HuH-7.5 (cell line): ENCODE measurements at places on chromosomes 13 and 19.

- DNase-seq, result no peak
Observed at GRCh38 chr19:41957161-41957837, 1.8 kb downstream of the RABAC1 start.

DNA sequence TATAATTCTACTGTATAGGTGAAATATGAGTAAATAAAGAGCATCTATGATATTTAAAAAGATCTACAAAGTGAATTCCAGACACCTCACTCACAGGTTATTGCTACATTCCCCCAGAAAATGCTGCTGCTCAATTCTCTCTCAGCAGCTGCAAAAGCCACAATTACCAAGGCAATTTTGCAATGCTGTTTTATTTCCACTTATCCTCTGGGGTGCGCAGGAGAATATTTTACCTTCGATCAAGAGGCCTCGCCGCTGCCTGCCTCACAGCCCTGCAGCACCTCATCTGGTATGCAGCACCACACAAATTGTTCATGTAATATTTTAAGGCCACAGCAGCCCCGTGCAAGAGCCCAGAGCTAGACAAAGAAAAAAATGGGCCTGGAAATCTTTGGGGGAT lies 333.2 kb downstream of the DNAJC15 start:
- no peak for DNase-seq

GRCh38 chr13:46288570-46289259 lies 77.0 kb downstream of the LRRC63 start:
- no peak for DNase-seq

DNA sequence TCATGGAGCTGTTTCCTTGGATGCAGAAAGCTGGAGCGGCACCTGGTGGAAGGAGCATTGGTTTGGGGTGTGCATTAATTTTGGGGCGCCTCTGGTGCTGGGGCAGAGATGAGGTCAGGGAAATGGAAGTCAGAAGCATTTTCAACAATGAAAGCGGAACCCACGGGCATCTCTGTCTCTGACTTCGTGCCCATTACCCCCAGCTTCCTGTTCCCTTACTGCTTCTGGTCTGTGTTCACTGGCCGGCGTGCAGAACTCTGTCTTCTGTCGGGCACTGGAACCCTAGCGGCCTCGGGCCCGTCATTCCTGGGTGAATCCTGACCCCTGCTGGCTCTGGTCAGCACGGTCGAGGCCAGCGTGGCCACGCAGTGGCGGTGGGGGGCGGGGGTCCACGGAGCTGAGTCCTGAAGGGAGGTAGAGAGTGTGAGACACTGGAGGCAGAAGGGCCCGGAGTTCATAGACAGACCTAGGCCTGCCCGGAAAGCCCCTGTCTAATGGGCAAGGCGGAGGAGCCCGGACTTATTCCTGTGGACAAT lies 7.9 kb upstream of the LINGO3 start:
- peak; percentile 91 for DNase-seq

- DNase-seq, result no peak
Observed at GRCh38 chr13:21949818-21950429, 279.1 kb downstream of the FGF9 start.
